Activated gamma-delta T cell treated with Interleukin-2 at 50 U/mL for 16 hours (primary cell): ENCODE measurements at places on chromosomes 12 and 14.
A peak's percentile ranks its signal among the peaks of the same experiment; 100 is the strongest.

GRCh38 chr12:109701064-109701463, 12.6 kb upstream of the FAM222A start:
- no peak for DNase-seq

DNA sequence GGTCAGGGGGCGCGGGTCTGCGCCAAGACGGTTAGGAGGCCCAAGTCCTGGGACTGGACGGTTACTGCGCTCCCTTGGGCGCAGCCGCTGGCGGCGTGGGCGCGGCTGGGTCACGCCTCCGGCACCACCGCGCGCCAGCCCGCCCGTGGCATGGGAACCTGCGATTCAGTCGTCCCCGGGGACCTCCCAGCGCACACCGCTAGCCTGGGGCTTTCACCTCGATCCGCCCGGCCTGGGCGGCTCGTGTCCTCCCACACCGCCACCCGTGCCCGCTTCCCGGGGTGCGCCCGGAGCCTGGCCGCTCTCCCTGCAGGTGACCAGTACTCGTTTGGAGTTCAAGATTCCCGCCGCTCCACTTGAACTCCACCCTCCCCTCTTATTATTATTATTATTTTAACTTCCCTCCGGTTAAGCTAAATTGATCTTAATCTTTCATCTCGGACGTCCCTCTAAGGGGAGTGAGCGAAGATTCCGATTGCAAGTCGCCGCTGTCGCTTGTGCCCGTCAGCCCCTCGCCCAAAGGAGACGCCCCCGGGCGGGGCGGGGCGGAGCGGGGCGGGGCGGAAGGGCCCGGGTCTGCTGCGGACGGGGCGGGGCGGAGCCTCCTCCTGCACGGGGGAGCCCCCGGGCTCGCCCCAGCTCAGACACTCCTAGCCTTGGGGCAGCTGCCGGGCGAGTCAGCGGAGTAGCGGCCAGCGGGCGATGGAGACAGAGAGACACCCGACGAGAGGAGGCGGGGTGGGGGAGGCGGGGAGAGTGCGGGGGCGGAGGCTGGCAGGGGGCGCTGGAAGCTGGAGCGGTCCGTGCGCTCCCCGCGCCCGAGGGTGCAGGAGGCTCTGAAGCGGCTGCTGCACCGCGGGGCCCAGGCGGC, at the start of gene KCNMB4:
Gene KCNMB4 (plus strand): TSS at position 643 of the 871 bp plus-strand sequence. CDS start 445 bp downstream, outside the sequence.
- peak; percentile 65 for DNase-seq

DNA sequence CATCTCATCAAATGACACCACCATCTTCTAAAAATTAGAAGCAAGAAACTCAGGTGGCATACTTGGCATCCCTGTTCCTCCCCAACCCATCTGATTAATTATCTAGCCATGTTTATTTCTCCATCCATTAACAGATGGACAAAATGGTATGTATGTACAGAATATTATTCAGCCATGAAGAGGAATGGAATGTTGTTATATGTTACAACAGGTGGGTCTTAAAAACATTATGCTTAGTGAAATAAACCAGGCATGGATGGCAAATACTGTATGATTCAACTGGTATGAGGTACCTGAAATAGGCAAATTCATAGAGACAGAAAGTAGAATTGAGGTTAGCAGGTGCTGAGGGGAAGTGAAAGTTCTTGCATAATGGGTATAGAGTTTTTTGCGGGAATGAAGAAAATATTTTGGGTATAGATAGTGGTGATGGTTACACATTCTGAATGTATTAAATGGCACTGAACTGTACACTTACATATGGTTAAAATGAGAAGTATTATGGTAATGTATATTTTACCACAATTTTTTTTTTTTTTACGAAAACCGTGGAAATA, 17.5 kb downstream of the YY1 start:
- DNase-seq, result no peak

DNA sequence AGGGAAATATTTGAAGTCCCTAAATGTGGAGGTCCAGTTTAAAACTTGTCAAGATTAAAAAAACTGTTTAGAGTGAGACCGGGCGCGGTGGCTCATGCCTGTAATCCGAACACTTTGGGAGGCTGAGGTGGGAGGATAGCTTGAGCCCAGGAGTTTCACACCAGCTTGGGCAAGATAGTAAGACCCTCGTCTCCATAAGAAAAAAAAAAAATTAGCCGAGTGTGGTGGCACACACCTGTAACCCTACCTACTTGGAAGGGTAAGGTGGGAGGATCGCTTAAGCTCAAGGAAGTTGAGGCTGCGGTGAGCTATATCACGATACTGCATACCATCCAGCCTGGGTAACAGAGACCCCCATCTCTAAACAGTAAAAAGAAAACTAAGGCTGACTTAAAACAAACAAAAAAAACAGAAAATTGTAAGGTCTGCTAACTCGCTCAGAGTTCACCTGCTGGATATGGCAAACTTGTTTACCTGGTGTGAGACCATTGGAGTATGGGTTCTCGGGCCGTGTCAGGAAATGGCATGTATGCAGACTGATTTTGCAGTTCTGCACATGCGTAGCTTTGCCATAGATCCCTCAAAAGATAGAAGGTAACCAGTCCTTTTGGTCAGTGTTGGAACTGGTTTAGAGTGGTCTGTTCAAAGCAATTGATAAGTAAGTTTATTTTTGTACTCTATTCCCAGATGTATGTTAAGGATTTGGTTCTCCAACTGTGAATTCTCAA, 2.1 kb downstream of the RNF10 start:
- peak; percentile 12 for DNase-seq

DNA sequence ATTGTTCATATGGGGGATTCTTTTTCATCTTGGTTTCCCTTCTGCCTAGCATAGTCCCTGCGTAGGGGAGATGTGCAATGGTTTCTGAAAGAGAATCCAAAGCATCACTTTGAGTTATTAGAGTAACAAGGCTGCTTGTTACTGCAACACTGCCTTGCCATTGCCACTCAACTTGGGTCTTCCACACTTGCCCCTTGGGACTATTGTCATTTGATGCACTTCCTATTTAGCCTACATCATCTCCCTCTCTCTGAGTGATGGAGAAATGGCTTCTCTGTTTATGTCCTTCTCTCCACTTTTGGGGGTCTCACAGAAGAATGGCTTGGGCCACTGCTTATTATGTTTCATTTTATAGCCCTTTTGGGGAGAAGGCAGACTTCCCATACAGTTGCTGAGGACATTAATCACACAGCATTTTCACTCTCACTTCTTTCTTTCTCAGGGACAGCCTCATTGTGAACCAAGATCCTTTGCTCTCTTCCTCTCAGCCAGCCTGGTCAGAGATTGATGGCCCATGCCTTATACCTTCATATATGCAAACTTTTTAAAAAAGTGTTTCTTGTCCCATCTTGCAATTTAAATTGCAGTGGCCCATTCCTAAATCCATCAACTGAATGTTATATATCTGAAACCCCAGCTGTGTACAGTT, 50.8 kb upstream of the POC1B start:
- DNase-seq, result no peak

- no peak for DNase-seq
Observed at GRCh38 chr12:114827461-114827860, 143.5 kb upstream of the TBX3 start.

DNA sequence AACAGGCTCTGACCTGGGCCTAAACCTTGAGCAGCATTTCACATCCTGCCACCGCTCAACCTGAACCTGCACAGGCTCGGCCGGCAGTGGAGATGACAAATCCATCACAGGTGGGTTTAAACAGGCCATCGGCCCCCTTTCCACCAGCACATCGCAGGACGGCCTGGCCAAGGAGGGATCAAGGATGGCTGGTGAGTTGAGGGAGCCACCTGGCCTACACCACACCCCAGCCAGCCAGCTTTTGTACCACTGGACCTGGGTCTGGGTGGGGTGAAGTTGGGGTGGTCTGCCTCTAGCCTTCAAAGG, 14.2 kb downstream of the MMAB start:
- DNase-seq, result no peak

DNA sequence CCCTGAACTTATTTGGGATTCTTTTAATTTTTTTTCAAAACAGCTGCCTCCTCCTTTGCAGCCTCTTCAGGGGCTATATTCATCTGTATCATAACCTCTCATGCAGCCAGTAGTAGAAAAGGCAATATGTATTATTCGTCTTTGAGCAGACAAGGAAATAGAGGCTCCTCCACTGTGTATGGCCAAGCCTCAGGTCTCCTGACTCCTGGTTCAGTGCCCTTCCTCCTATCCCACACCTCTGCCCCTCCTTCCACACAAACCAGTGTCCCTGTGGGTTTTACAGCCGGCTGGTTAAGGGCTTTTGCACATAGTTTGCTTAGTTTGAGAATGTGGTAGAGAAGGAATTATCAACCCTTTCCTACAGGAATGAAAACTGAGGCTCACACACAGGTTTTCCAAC, 8.8 kb upstream of the ACVRL1 start:
- DNase-seq, result no peak

DNA sequence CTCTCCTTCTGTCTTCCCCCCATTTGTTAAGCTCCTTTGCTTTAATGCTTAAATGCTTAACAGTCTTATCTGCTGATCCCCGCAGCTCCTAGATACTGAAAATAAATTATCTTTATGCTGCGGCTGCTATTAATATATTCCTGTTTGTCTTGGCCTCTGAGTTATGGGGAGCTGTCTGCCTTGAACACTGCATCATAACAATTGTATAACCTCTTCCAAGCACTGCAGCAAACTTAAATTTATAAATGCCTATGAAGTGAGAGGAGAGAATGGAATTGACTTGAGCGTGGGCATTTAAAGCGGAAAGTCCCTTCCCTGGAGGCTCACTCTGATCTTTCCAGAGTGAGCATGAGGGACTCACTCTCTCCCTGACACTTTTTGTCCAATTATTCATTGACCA, 23.1 kb upstream of the DCP1B start:
- DNase-seq, result no peak

DNA sequence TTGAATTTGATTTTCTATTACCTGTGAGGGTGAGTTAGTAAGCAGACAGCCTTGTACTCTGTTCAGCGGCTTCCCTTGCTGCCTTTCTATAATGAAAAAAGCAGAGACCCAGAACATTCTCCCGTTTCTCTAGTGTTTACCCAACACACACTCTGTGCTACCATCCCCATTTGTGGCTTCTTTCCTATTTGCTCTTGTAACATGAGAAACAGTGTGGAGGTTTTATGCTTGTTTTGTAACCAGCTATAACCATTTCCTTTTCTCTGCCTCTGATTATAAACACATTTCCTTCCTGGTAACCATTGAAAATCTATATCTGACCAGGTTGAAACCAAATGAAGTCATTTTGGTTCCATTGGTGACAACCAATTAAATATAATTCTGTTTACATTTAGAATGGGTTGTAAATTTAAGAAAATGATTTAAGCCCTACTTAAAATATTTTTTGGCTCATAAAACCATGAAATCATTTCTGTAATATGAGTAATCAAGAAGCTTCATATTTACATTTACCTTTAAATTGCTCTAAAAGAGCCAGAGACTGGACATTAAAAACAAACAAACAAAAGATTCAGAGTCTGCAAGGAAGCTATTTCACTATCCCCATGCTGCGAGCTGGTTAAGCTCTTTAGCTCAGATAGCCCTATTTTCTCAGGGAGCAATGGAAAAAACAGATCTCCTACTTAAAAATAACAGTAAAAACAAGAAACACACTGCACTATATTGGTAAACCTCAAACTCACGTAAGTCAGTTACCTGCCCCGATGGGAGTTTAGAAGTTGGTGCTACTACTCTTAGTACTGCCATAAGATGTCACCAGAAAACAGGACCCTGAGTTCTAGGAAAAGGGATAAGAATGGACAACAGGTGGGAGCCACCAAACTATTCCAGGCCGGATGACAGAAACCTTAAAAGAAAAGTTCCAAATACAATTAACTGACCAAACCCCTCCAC, 206.5 kb upstream of the EEA1 start:
- DNase-seq, result no peak

DNA sequence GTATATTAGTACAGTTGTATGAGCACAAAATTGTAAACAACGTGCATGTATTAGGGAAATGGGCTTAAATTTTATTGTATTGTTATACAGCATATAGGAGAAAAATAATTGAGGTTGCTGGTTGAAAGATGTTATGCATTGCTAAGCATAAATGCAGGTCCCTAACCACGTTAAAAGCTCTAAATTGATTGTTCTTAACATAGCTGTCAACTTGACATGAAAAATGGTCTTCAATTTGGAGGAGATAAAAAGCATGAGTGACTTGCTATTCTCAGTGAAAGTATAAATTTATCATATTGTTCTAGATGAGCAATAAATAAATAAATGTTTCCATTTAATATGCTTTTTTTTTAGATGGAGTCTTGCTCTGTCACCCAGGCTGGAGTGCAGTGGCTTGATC, 506.6 kb upstream of the ATXN7L3B start:
- no peak for DNase-seq

- no peak for DNase-seq
Observed at GRCh38 chr12:49200919-49201594, 12.2 kb upstream of the TUBA1A start.

- DNase-seq, result no peak
Observed at GRCh38 chr12:63805704-63806672, 26.3 kb downstream of the RXYLT1 start.

DNA sequence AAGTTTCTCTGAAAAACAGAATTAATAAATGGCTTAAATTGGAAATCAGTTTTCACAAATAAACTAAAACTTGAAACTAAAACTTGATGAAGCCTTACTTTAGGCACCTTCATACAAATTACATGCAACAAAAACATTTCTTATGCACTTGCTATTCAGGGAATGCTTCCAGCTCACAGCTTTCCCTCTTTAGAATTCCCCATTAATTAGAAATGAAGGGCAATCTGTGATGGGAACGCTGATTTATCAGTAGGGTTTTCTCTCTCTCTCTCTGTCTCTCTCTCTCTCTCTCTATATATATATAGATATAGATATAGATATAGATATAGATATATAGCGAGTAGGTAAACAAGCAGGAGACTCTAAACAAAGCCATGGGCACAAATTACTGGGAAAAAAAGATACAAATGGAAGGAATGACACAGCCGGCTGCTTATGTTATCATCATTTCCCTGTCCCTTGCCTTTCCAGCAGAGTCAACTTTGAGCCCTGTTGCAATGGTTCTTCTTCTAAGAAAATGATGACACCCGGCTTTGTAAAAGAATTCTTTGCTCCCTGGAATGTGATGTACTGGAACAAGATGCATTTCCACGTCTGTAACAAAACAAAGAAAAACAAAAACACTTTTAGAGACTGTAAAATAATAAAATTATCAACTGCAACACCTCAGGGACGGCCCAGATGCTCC, 1121.6 kb upstream of the TMEM132C start:
- no peak for DNase-seq

DNA sequence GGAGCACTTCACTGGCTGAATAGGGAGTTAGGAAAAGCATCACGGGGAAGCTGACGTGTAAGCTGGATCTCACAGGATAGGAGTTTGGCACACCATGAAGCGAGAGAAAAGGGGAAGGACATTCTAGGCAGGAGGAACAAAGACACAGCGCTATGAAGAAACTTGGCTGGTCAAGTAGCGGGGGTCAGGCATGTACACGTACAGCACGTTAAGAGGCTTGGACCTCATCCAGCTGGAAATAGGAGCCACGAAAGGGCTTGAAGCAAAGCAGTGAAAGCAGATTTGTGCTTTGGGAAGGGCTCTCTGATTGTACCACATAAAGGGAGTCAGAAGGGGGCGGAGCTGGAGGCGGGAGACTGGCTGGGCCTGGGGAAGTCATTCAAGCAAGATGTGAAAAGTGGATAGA, 19.6 kb upstream of the GALNT8 start:
- no peak for DNase-seq

DNA sequence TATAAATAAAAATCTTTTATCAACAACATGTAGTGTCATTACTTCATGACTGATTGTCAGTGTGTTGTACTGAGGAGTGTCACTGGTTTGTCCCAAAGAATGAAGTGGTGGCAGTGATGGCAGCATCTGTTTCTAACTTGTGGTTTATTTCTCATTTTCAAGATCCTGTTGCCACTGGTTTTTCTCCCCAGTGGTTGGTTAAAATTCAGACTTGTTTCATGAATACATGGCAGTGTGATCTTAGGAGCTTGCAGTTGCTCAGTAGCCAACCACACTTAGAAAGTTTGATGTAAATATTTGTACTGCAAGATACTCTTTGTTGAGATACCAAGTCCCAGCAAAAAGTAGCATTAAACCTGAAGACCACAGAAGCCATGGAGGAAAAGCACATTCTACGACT, 69.8 kb downstream of the PLEKHA5 start:
- no peak for DNase-seq
